Adrenal gland (tissue), 19 donors: ENCODE measurements at places on chromosomes 3 and 15.
A peak's percentile ranks its signal among the peaks of the same experiment; 100 is the strongest.

- no peak for DNase-seq
Observed at GRCh38 chr3:24303057-24303754, 191.4 kb downstream of the THRB start.

DNA sequence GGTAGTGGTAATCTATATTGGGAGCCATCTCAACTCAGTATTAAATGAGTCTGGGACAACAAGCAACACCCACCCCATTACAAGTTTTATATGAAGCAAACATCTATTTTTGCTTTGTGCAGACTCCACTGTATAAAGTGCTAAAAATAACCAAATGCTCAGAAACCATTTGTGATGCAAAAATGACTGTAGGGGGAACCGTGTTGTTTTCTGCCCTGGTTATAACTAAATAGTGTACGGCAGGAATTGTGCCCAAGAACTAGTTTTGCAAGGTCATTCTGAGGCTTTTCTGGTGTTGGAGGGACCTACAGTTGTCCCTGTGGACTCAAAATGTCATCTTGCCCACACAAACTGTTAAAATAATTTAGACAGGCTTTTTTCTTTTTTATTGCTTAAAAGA is 88.3 kb downstream of the ITPR1 start:
- DNase-seq = no peak

- no peak for DNase-seq
Observed at GRCh38 chr3:100210772-100211135, 50.0 kb upstream of the TBC1D23 start.

GRCh38 chr3:183954875-183955274 is 62.8 kb downstream of the ABCC5 start:
- DNase-seq = no peak

DNA sequence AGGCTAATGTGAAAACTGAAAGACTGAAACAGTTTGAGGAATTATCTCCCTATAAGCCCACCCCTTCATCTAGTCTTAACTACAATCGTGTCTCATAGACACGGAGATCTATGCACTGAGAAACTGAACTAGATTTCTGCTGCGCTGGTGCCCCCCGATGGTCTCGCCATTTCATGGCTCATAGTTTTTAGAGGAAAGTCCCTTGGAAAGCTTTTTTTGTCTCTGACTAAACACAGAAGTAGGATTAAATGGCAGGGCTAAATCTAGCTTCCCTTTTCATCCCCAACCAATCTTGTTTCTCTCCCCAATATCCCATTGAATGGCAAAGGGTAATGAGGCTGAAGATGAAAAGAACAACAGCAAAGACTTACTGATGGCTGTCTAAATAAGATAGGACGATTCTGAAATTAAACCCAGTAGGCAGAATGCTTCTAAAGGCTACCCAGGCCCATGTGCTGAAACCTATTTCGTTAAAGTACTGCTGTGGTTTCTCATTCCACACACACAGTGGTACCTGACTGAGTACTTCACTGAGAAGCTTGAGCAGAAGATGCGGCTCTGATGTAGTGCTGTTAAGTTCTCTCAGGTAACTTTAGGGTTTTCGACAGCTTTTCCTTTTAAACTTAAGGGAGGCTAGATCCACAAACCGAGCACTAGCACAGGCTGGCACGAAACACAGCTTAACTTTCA is 142.7 kb downstream of the GADL1 start:
- DNase-seq = peak; percentile 48

GRCh38 chr3:33047842-33048834 is 48.8 kb downstream of the GLB1 start:
- no peak for DNase-seq

GRCh38 chr3:32822609-32823498 is 5.1 kb downstream of the TRIM71 start:
- no peak for DNase-seq

GRCh38 chr3:27354161-27354560 is 15.0 kb downstream of the NEK10 start:
- no peak for DNase-seq

DNA sequence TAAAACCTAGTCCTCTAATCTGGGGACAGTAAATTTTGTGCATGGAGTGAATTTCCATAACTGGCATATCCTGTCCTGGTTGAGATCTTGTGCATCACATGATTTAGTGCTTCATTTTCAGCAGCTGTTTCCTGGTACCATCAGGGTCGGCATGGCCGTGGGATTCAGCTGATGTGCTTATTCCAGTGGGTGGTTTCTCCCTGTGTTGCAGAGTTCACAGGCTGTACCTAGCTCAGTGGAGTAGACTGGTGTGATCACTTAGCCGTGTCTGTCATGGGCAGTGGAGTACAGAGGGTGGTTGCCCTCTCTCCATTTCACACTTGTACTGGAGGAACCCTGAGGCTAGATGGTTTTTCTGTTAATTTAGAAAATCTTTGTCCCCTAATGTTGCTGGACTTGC is 228.5 kb downstream of the PTPRG start:
- DNase-seq = no peak

GRCh38 chr3:37993820-37994638 is 3.4 kb downstream of the VILL start:
- DNase-seq = peak; percentile 77

GRCh38 chr3:102248981-102249705 is 185.7 kb upstream of the ZPLD1 start:
- no peak for DNase-seq

DNA sequence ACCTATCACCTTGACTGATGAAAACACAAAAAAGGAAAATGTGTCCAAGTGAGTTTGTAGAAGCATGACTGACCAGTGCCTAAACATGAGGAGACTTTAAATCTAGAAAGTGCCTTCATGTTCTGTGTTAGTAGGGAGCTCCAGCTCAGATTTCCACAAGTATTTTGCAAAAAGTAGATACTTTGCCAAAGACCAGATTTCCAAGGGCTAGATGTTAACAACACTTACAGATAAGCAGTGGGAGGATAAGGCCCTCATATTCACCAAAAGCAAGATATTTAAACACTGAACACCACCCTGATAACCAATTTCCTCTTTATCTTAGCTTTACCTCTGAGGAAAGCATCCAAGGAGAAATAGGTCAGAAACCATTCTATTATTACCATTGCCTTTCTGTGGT is 91.0 kb downstream of the MYO5A start:
- DNase-seq = no peak

- DNase-seq = no peak
Observed at GRCh38 chr15:35533130-35534110, 12.5 kb downstream of the DPH6 start.

- no peak for DNase-seq
Observed at GRCh38 chr15:25230442-25230841, 208.4 kb downstream of the UBE3A start.

DNA sequence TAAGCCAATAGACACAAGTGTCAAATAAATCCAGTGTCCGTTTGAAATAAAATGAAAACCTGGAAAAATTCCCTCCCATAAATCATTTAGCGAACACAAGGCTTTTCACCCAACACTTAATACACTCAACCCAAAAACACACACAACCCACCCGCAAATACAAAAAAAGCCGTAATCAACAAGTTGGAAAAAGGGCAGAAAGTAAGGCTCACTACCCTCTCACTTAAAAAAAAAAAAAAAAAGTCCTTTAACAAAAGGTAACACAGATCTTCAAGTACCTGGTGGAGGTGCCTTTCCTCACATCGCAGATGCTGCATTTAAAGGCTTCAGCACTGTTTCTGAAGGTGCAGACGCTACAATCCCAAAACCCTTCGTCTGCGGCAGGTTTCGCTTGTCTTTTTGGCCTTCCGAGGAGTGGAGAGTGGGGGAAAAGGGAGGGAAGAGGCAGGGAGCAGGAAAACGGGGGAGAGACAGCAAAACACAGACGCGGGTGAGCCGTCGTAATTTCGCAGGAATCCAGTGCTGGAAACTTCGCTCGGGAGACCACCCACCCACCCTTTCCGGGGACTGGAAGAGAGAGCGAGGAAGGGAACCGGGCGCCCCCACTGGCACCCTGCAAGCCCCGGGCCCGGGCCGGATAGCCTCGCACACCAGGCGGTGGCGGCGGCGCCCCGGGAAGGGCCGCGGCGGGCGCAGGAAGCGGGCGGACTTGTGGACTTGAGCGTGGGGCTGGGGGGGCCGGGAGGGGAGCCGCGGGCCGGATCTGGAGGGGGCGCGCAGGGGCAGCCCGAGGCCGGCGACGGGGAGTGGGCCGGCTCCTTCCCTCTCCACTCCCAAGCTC is 401.8 kb downstream of the SHQ1 start:
- DNase-seq = no peak

DNA sequence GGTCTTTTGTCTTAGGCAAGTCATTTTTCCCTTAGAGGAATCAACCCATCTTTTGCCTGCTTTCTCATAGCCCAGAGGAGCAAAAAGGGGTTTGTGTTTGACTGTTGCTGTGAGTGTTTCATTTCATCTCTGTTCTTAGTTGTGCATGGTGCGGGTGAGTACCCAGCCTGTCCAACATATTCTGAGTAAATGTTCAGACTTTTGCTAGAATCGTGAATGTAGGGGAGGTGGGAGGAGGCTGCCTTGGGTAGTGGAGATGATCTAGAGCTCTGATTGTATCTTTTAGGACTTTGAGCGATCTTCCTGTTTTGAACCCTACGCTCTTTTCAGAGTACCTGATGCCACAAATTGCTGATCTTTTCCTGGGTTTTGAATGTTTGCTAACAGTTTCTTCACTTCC is 123.1 kb downstream of the ZNF609 start:
- DNase-seq = no peak

- no peak for DNase-seq
Observed at GRCh38 chr3:147760941-147761340, 351.8 kb downstream of the ZIC1 start.

DNA sequence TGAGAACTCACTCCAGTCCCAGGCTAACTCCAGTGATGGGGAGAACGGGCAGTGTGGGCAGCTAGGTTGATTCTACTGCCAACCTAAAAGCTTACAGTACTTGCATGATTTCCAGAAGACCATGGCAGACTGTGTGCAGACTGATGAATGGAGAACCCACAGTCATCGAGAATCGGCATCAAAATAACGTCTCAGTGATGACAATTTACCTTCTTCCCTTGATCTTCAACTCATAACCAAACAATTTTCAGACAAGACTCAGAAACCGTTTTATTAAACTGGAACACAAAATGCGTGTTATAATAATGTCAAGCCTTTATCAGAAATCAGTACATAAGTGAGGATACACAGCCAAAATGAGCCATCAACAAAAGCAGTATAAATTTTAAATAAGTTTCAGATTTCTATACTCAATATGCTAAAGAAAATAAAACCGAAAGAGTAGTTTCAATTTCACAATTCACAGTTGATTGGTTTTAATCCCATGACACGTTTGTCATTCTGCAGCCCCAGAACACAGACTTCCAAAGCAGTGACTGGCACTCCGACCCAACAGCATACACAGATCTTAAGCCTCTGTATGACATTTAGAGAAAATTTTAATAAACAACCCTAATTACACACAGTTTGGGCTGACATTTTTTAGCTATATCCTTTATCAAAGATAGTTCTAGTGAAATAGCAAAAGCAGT is 54.5 kb downstream of the ZMAT3 start:
- no peak for DNase-seq

GRCh38 chr3:38083871-38084333 is 44.9 kb downstream of the DLEC1 start:
- no peak for DNase-seq

- DNase-seq = peak; percentile 74
Observed at GRCh38 chr3:189148081-189148507, 23.7 kb upstream of the TPRG1 start.

- DNase-seq = no peak
Observed at GRCh38 chr3:2910997-2911396, 199.2 kb downstream of the IL5RA start.

DNA sequence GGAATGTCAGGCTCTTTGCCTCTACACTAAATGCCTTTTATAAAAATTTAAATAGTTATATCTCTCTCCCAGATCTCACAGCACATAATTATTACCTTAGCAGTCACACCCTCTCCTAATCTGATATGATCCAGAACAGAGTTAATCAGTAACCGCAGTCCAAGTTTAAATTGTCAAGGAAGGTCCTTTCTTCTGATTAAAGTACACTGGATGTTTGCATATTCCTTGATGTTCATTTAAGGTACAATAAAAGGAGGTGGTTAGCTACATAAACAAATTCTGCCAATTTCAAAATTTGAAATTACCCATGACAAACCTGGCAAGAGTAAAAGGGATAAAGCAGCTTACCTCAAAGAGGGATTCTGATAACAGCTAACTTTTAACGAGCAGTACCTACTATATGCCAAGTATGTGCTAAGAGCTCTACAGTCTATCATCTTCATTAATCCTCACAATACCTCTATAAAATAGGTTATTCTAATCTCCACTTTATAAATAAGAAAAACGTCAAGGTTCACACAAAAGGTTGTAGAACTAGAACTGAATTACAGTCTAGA is 4.3 kb downstream of the GOLIM4 start:
- DNase-seq = no peak

DNA sequence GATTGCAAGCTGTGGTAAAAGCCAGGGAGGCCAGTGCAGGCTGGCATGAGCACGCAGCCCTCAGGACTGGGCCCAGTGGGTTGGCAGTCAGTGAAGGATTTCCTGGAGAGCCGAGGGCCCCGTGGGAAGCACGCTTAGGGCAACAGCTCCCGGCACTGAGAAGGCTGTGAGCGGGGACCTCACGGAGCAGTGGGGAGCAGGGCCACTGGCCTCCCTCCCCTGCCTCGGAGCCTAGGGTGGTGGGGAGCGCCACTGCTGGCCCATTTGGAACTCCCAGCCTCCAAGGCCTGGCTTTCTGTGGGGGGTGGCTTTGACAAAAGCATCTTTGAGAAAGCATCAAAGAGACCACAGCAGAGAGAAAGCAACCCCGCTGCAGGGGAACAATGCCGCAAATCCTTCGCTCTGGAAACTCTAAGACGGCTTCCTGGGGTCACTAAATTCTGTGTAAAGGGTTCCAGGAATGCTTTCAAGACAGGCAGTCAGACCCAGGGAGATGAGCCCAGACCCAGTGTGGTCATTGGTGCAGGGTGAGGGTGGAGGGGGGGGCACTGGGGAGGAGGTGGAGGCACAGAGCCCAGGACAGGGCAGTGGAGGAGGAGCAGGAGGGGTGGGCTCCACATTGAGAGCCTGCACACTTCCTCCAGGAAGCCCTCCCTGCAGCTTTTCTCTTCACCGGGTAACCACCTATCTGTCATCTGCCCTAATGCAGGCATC is 9.5 kb upstream of the APBA2 start:
- no peak for DNase-seq

DNA sequence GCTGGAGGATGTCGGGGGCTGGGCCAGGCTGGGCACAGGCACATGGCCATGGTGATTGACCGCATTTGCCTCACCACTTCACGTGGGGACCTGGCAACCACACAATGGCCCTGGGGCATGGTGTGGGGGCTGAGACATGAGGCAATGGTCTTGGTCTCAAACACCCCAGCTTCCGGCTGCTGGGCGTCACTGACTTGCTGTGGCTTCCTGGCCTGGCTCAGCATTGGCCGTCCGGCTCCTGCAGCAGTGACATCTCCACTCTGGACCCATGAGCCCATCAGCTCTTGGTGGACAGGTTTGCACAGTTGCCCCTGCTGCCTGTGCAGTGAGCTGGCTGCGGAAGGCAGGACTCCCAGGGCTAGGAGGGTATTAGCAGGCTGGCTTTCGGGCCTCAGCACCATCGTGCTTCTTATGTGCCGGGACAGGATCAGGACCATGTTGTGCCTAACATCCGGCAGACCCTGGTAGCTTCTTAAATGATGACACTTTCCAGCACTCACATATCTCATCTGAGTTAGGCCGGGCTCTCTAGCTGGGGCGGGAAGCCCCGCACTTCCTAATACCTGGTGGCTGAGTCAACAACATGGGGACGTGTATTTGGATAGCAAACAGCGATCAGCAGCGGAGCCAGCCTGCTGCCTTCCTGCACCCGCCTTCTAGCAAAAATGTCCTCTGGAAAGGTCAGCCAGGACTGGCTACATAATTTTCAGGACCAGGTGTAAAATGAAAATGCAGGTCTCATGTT is 34.1 kb downstream of the ZNF710 start:
- DNase-seq = peak; percentile 84
